ENCODE measurements at places on chromosomes 5 and 9. TPM values are rescaled to one million over a fixed set of nuclear protein-coding genes. Genes with fewer than 3 reads are reported as not detected.

The PIP5K1B gene
- 2.3 TPM for total RNA-seq

The PCSK1 gene
- total RNA-seq: not detected

The PCDHB15 gene
- total RNA-seq: not detected

The SMIM33 gene
- 0.08 TPM for total RNA-seq

The ADAMTS19 gene
- not detected for total RNA-seq

The TRUB2 gene
- 47.8 TPM for total RNA-seq

The FGF1 gene
- not detected for total RNA-seq

The DAB2IP gene
- total RNA-seq: 0.38 TPM

The WNK2 gene
- total RNA-seq: 0.31 TPM

The SNX24 gene
- total RNA-seq: 3.4 TPM

The TAL2 gene
- 0.29 TPM for total RNA-seq

The GABRA1 gene
- total RNA-seq: not detected

The IL5 gene
- total RNA-seq: 18.7 TPM

The PRLR gene
- total RNA-seq: not detected

The ZNF608 gene
- not detected for total RNA-seq

The SLCO4C1 gene
- 0.10 TPM for total RNA-seq

The BTNL3 gene
- total RNA-seq: not detected

The PRSS3 gene
- total RNA-seq: not detected

The ANKRD33B gene
- 23.2 TPM for total RNA-seq

The TYRP1 gene
- total RNA-seq: not detected

Data from activated CD8-positive, alpha-beta memory T cell treated with anti-CD3 and anti-CD28 coated beads for 36 hours (primary cell).